ENCODE measurements at places on chromosomes 5 and 9.

- DNase-seq, result no peak
These were observed 49.0 kb upstream of the CTXN3 start for GRCh38 chr5:127599847-127600246.

DNA sequence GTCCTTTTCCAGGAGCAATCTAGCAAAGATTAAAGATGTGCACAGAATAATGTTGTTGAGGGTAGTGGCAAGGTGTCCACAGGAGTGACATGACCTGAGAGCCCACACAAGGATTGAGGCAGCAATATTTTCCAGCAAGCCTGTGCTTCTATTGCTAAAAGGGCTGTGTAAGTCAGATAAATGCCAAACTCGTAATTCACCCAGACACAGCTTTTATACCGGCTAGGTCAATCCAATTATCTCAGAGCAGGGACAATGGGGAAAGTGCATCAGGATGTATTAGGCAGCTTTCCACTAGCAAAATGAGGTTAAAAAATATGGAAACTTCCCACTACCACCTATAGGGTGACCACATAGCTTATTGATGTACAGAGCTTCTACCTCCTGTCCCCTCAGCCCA is 34.8 kb upstream of the RAB3C start:
- DNase-seq, result no peak

DNA sequence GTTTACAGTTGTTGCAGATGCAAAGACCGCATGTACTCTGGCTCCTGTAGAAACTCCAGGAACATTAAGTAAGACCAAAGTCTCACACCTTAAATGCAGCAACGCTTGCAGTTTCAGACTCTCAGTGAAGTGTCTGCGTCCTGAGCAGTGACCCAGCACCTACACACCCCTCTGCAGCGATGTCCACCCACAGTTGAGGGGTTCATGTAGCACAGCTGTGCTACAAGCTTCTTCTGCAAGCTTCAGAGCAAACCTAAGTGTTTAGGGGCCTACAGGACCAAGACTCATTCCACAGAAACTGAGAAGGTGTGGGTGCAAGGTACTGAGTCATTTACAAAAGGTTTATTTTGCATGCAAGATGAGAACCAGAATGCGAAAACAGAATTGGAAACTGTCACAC is 191.0 kb downstream of the IRX2 start:
- DNase-seq, result no peak

GRCh38 chr9:26694381-26695297 is 198.0 kb downstream of the CAAP1 start:
- DNase-seq, result no peak

DNA sequence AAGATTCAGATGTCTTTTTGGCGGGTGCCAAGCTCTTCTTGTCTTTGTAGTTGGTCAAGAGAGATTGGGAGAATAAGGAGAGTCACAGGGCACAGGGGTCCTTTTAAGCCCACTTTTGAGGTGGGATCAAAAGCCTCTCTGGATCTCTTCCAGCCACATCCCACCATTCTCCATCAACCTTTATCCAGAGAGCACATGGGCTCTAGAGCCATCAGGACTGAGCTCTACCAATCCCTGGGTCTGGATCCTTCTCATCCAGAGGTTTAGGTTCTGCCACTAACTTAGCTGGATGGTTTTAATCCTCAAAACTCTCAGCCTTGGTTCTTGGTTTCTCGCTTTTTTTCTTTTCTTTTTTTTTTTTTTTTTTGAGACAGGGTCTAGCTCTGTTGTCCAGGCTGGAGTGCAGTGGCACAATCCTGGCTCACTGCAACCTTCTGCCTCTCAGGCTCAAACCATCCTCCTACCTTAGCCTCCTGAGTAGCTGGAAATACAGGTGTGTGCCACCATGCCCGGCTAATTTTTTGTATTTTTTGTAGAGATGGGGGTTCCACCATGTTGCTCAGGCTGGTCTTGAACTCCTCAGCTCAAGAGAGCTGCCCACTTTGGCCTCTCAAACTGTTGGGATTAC is 44.6 kb upstream of the MATR3 start:
- DNase-seq, result no peak

Data from SHP77 (cell line).